ENCODE measurements at places on chromosomes 3 and 15. TPM values are rescaled to one million over a fixed set of nuclear protein-coding genes. Genes with fewer than 3 reads are reported as not detected.

DNA sequence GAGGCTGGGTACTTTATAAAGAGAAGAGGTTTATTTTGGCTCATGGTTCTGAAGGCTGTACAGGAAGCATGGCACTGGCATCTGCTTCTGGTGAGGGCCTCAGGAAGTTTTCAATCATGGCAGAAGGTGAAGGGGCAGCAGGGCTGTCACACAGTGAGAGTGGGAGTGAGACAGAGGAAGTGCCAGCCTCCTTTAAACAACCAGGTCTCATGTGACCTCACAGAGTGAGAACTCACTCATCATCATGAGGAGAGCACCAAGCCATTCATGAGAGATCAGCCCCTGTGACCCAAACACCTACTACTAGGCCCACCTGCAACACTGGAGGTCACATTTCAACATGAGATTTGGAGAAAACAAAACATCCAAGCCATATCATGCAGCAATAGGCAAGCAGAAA lies 9.3 kb upstream of the RFTN1 start:
- DNase-seq = no peak
- H3K4me3 ChIP-seq = peak overlapping the region; percentile 9
- H3K27me3 ChIP-seq = no peaks in the 10 kb centered on the region

GRCh38 chr15:71899674-71900073 lies 89.3 kb downstream of the NR2E3 start:
- no peaks in the 10 kb centered on the region for H3K4me1 ChIP-seq
- H3K27ac ChIP-seq = no peak overlapping the region
- H3K4me3 ChIP-seq = no peak overlapping the region
- peaks cover 12% of the 10 kb centered on the region for H3K36me3 ChIP-seq

DNA sequence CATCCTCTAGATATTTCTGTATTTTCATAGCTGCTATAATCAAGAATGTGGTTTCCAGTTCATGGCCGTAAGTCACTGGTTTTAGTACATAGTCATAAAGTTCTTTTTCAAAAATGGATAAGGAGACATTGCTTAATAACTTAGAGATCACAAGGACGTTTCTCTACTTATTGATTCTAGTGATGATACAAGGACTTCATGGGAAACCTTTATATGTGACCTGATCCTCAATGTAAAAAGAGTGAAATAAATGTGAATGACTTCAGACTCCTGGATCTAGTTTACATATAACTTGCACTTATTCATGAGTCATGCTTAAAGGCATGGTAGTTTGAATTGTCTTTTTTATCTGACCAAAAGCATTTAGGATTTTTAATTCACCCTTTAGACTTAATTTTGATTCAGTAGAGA lies 35.2 kb downstream of the TSC22D2 start:
- no peak overlapping the region for H3K4me3 ChIP-seq
- no peak overlapping the region for H3K27ac ChIP-seq
- no peaks in the 10 kb centered on the region for H3K27me3 ChIP-seq
- DNase-seq = no peak
- H3K4me1 ChIP-seq = peaks cover 16% of the 10 kb centered on the region

- peaks cover 25% of the 10 kb centered on the region for H3K4me1 ChIP-seq
- no peak overlapping the region for H3K4me3 ChIP-seq
- no peak overlapping the region for H3K27ac ChIP-seq
- DNase-seq = no peak
- H3K27me3 ChIP-seq = no peaks in the 10 kb centered on the region
These were observed 45.4 kb downstream of the CCK start for GRCh38 chr3:42220436-42221121.

- no peaks in the 10 kb centered on the region for H3K36me3 ChIP-seq
- H3K27me3 ChIP-seq = no peaks in the 10 kb centered on the region
- H3K4me3 ChIP-seq = no peak overlapping the region
- H3K4me1 ChIP-seq = no peaks in the 10 kb centered on the region
These were observed 163.8 kb upstream of the CMC1 start for GRCh38 chr3:28077572-28077971.

DNA sequence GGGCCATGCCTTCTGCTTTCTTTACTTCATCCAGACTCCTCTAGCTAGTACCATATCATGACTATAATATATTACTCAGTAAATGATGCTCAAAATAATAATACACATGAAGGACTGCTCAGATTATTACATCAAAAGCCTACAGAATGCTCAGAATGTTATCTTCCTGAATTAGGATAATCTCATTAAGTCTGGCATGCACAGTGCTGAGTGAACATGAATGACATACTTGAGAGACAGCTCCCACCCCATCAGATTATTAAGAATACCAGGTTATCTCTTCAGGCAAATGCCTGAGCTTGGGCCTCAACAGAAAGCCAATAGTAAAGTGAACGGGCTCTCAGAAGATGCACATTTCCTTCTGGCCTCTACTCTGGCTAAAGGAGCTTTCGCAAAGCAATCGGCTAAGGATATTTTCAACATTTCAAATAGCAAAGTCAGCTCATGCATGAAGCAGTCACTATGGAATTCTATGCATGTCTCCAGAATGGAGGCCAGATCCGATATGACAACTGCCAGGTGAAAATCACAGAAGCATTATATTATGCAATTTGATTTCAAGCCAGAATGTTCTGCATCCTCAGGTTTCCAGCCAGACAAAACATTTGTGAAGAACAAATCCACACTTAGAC lies 122.6 kb downstream of the KCNMB2 start:
- H3K4me3 ChIP-seq = no peak overlapping the region
- no peaks in the 10 kb centered on the region for H3K4me1 ChIP-seq
- H3K27me3 ChIP-seq = no peaks in the 10 kb centered on the region
- H3K27ac ChIP-seq = no peak overlapping the region

DNA sequence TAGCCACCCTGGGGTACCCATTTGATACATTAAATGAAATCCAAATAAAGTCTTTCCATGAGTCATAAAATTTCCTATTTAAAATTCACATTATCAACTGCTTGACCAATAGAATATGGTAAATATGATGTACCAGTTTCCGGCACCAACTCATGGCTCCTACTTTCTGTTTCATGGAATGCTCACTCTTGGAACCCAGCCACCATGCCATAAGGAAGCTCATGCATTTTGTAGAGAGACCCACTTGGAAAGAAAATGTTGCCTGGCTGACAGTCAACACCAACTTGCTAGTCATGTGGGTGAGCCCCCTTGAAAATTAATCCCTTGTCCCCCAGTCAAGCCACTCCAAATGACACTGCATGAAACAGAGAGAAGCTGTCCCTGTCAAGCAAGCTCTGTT lies 57.2 kb downstream of the WWTR1 start:
- no peak overlapping the region for H3K27ac ChIP-seq
- peaks cover 9% of the 10 kb centered on the region for H3K27me3 ChIP-seq
- no peaks in the 10 kb centered on the region for H3K36me3 ChIP-seq
- no peak overlapping the region for H3K4me3 ChIP-seq
- DNase-seq = no peak

GRCh38 chr3:22730701-22731100 lies 472.4 kb upstream of the UBE2E2 start:
- no peak overlapping the region for H3K27ac ChIP-seq
- DNase-seq = no peak
- no peaks in the 10 kb centered on the region for H3K27me3 ChIP-seq
- H3K36me3 ChIP-seq = no peaks in the 10 kb centered on the region
- H3K4me1 ChIP-seq = no peaks in the 10 kb centered on the region
- H3K4me3 ChIP-seq = no peak overlapping the region

- peaks cover 32% of the 10 kb centered on the region for H3K4me1 ChIP-seq
- H3K4me3 ChIP-seq = peak overlapping the region; percentile 94
- peak overlapping the region; percentile 99 for H3K27ac ChIP-seq
- H3K27me3 ChIP-seq = no peaks in the 10 kb centered on the region
- no peak for DNase-seq
These were observed 408 bp downstream of the NICN1 start for GRCh38 chr3:49428752-49429080.

- no peak for DNase-seq
- peaks cover 10% of the 10 kb centered on the region for H3K36me3 ChIP-seq
- H3K4me3 ChIP-seq = no peak overlapping the region
- H3K4me1 ChIP-seq = no peaks in the 10 kb centered on the region
- H3K27ac ChIP-seq = no peak overlapping the region
These were observed 79.6 kb downstream of the CDIN1 start for GRCh38 chr15:36658898-36659639.

DNA sequence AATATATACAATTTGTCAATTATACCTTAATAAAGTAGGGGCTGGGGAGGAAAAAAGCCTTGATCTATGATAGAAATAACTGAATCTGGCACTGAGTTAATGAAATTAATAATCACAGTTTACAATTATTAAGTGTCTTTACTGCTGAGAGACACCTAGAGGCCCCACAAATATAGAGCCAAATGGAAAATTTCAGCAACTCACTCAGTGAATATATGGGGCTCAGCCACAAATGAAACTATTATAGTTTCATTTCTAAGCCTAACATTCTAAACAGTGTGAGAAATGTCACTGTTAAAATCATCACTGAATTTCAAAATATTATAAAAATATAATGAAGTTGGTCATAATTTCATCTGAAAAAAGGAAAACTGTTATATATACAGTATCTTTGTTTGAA lies 40.3 kb downstream of the GNB4 start:
- DNase-seq = no peak
- H3K4me1 ChIP-seq = no peaks in the 10 kb centered on the region
- no peaks in the 10 kb centered on the region for H3K27me3 ChIP-seq
- no peak overlapping the region for H3K4me3 ChIP-seq
- no peak overlapping the region for H3K27ac ChIP-seq

DNA sequence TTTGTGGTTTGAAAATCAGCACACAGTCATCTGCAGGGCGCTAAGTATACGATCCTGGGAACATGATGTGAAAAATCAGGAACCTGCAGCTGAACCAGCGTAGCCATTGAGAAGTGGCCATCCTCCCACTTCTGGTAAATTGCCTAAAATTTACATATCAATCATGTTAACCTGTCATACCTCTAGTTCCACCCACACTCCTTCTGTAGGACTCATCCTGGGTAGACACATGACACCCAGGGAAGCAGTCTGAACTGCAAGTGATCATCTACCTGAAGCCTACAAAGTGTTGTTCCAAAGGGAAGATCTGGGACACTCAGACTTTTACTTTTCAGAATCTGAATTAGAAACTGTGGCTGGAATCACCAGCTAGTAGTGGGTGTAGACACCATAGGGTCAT lies 5.5 kb upstream of the PSMD6 start:
- H3K27me3 ChIP-seq = peaks cover 32% of the 10 kb centered on the region
- no peak overlapping the region for H3K27ac ChIP-seq
- no peak for DNase-seq
- no peaks in the 10 kb centered on the region for H3K36me3 ChIP-seq
- no peak overlapping the region for H3K4me3 ChIP-seq
- peaks cover 13% of the 10 kb centered on the region for H3K4me1 ChIP-seq

- no peaks in the 10 kb centered on the region for H3K4me1 ChIP-seq
- no peaks in the 10 kb centered on the region for H3K36me3 ChIP-seq
- H3K27ac ChIP-seq = no peak overlapping the region
- H3K4me3 ChIP-seq = no peak overlapping the region
- peak; percentile 2 for DNase-seq
These were observed 165.0 kb upstream of the SUCLG2 start for GRCh38 chr3:67819447-67819846.

GRCh38 chr3:58670506-58671135 lies 4.0 kb upstream of the FAM3D start:
- H3K4me1 ChIP-seq = no peaks in the 10 kb centered on the region
- no peak overlapping the region for H3K4me3 ChIP-seq
- H3K27me3 ChIP-seq = peaks cover 18% of the 10 kb centered on the region
- no peak for DNase-seq
- peaks cover 2% of the 10 kb centered on the region for H3K36me3 ChIP-seq
- no peak overlapping the region for H3K27ac ChIP-seq

DNA sequence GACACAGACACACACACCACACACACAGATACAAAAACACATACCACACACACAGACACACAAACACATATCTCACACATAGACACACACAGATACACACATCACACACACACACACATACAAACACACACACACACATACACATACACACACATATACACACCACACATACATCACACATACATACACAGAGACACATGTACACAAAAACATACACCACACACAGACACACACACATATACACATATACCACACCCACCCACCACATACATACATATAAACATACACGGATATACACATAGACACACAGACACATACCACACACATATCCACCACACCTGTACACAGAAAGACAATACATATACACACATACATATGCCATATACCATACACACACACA lies 66.7 kb downstream of the RASGRF1 start:
- no peaks in the 10 kb centered on the region for H3K27me3 ChIP-seq
- H3K27ac ChIP-seq = no peak overlapping the region
- H3K4me3 ChIP-seq = no peak overlapping the region
- no peak for DNase-seq
- H3K36me3 ChIP-seq = peaks cover 8% of the 10 kb centered on the region

- H3K4me1 ChIP-seq = no peaks in the 10 kb centered on the region
- DNase-seq = no peak
- no peak overlapping the region for H3K27ac ChIP-seq
- H3K36me3 ChIP-seq = no peaks in the 10 kb centered on the region
- H3K27me3 ChIP-seq = no peaks in the 10 kb centered on the region
These were observed 400.7 kb downstream of the ROBO1 start for GRCh38 chr3:79367066-79367465.

DNA sequence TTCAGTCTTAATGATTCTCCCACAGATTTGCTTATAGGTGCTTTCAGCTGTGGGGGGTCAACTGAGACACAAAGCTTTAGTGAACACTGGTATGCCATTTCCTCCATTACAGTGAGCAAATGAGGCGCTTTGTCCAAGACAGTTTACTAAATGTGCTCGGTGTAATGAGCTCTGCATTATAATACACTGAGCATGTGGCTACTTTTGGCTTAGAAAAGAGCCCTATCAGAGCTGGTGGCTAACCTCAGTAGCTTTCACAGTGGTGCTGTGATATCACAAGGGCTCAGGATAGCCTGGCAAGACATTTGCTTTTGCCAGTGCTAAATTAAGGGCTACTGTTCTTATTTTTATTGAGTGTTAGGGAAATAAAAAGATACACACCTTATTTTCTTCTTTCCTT lies 749.7 kb upstream of the ARPP21 start:
- no peak overlapping the region for H3K4me3 ChIP-seq
- no peak overlapping the region for H3K27ac ChIP-seq

DNA sequence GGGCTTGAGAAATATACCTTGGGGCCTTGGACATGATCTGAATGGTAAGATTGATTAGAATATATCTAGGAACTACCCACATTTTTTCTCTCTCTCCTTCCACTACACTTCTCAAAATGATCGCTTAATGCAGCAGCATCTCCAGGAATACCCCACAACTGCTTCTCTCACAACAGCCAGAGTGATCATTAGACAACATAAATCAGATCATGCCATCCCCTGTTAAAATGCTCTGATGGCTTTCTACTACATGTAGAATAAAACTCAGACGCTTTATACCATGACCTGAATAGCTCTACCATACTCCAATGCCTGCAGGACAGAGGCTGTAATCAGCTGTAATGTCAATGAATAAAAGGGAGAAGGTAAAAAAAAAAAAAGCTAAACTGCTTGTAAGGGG lies 451.4 kb downstream of the MECOM start:
- no peak overlapping the region for H3K27ac ChIP-seq
- H3K36me3 ChIP-seq = no peaks in the 10 kb centered on the region

- H3K27ac ChIP-seq = no peak overlapping the region
- H3K4me3 ChIP-seq = no peak overlapping the region
- peaks cover 7% of the 10 kb centered on the region for H3K36me3 ChIP-seq
- no peaks in the 10 kb centered on the region for H3K4me1 ChIP-seq
- H3K27me3 ChIP-seq = no peaks in the 10 kb centered on the region
These were observed 37.6 kb upstream of the TP63 start for GRCh38 chr3:189593581-189593980.

- no peak overlapping the region for H3K4me3 ChIP-seq
- no peaks in the 10 kb centered on the region for H3K4me1 ChIP-seq
- DNase-seq = no peak
These were observed 76.4 kb upstream of the TMEM158 start for GRCh38 chr3:45302470-45302869.

The ITIH1 gene
- total RNA-seq = not detected

The ST3GAL6 gene
- 0.07 TPM for total RNA-seq

The ISLR gene
- total RNA-seq = 0.12 TPM

The GOLGA8R gene
- 2.7 TPM for total RNA-seq

The ZNF385D gene
- not detected for total RNA-seq

The GCNT3 gene
- total RNA-seq = not detected

The ETFA gene
- total RNA-seq = 158 TPM

The COLQ gene
- total RNA-seq = 1.3 TPM

Data from activated T-cell treated with anti-CD3 and anti-CD28 coated beads, Interleukin-2, amount 50 U/mL, for 72 hours (primary cell).